ENCODE measurements at places on chromosomes 16 and 17. TPM values are rescaled to one million over a fixed set of nuclear protein-coding genes. Genes with fewer than 3 reads are reported as not detected.

- ATAC-seq: no peak
Observed at GRCh38 chr16:79970551-79971236, 370.2 kb upstream of the MAF start.

- ATAC-seq: no peak
Observed at GRCh38 chr16:17793354-17793753, 322.6 kb upstream of the XYLT1 start.

DNA sequence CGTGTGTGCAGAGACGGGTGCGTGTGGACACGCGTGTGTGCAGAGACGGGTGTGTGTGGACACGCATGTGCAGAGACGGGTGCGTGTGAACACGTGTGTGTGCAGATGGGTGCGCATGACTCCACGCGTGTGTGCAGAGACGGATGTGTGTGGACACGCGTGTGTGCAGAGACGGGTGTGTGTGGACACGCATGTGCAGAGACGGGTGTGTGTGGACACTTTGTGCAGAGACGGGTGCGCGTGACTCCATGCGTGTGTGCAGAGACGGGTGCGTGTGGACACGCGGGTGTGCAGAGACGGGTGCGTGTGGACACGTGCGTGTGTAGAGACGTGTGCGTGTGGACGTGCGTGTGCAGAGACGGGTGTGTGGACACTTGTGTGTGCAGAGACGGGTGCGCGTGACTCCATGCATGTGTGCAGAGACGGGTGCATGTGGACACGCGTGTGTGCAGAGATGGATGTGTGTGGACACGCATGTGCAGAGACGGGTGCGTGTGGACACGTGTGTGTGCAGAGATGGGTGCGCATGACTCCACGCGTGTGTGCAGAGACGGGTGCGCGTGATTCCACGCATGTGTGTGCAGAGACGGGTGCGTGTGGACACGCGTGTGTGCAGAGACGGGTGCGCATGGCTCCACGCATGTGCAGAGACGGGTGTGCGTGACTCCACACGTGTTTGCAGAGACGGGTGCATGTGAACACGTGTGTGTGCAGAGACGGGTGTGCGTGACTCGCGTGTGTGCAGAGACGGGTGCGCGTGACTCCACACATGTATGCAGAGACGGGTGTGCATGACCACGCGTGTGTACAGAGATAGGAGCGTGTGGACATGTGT is 1.6 kb upstream of the CD7 start:
- no peak for ATAC-seq

DNA sequence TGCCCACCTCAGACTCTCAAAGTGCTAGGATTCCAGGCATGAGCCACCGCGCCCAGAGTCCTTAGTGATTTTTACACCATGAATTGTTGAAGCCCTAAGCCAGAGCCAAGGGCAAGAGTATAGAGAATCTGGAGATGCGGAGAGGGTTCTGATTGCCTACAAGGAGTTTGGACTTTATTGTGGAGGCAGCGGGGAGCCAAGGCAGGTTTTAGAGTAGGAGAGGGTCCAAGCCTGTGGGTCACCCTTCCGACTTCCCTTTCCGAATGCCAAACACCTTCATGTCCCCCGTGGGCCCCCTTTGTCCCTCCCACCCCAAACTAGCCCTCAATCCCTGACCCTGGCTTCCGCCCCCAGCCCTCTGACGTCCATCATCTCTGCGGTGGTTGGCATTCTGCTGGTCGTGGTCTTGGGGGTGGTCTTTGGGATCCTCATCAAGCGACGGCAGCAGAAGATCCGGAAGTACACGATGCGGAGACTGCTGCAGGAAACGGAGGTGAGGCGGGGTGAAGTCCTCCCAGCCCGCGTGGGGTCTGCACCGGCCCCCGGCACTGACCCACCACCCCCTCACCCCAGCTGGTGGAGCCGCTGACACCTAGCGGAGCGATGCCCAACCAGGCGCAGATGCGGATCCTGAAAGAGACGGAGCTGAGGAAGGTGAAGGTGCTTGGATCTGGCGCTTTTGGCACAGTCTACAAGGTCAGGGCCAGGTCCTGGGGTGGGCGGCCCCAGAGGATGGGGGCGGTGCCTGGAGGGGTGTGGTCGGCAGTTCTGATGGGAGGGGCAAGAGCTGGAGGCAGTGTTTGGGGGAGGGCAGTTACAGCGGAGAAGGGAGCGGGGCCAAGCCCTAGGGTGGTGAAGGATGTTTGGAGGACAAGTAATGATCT is 7.1 kb downstream of the MIEN1 start:
- ATAC-seq: no peak

SHBG gene
- 1.5 TPM for total RNA-seq

CCDC78 gene
- total RNA-seq: 11.1 TPM

- no peak for ATAC-seq
Observed at GRCh38 chr17:11506635-11507034, 91.6 kb upstream of the DNAH9 start.

CCDC92B gene
- 0.27 TPM for total RNA-seq

GRCh38 chr17:8820311-8821010 is 21.3 kb upstream of the MFSD6L start:
- no peak for ATAC-seq

- ATAC-seq: no peak
Observed at GRCh38 chr16:1794221-1794871, 841 bp upstream of the IGFALS start.

DNA sequence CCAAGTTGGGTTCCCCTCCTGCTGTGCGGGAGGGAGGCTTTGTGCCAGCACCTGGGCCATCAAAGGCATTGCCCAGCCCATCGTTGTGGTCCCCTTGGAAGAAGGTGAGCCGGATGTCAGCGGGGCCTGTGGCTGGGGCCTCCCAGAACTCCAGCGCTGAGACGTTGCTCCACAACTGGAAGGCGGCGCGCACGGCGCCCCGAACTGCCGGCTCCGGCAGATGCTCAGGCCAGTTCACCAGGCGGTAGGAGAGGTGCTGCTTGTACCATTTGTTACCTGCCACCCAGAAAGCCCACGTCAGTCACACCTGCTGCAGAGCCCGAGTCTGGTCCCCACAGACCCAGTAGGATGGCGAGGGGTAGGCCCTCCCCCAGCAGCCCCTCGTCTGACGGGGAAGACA is 12.4 kb downstream of the C17orf50 start:
- ATAC-seq: no peak

ERN2 gene
- 0.97 TPM for total RNA-seq

- ATAC-seq: no peak
Observed at GRCh38 chr16:27980919-27981700, 82.4 kb downstream of the GSG1L start.

PFAS gene
- 56.3 TPM for total RNA-seq

DNA sequence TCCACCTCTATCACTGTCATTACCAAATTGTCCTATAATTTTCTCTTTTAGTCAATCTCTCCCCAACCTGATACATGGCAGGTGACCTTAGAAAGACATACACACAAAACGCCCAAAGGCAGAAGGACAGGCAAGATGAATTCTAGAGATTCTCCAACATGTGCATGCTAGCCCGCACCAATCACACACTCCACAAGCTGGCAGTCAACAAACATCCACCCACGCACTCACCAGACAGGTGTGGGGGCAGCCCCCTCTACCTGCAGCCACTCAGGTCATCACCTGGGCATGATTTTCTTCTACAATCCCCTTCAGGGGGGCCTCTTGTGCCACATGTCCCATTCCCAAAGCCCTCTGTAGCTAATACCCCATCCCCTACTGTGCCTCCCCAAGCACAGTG is 9.5 kb downstream of the MPP2 start:
- no peak for ATAC-seq

- no peak for ATAC-seq
Observed at GRCh38 chr16:29662729-29663015, 375 bp upstream of the SPN start.

GRCh38 chr17:78784352-78784751 is 2.3 kb upstream of the CYTH1 start:
- ATAC-seq: no peak

DNA sequence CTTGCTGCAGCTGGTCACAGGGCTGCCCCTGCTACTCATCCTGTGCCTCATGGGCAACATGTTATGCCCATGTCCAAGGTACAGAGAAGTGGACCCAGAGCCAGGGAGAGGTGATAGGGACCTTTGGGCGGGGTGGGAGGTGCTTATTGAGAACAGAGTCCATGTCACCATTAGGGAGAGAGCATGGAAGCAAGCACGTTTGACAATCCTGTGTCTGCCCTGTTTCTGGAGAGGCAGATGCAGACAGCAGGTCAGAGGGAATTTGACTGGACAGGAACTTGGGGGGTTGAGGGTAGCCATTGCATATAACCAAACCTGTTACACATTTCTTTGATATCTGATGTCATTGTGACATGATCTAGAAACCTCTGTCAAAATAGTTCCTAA is 14.3 kb upstream of the ARL4D start:
- no peak for ATAC-seq

- ATAC-seq: no peak
Observed at GRCh38 chr17:70144260-70144846, 25.0 kb upstream of the KCNJ2 start.

KRTAP1-5 gene
- not detected for total RNA-seq

DNA sequence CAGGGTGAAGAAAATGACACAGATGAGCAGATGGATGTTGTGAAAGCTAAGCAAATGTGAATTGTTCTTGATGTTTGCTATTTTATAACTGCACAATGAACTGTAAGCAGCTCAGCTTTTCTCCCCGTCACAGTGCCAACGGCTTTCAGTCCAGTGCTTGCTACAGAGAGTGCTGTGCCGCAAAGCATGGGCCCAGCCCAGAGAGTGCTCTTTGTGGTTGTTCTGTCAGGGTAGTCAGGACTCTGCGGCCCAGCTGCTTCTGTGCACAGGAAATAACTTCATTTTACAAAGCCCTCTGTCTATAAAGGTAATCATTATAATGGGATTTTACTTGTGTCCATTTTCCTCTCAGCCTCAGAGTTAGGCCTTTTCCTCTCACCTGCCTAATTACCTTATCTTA is 39.1 kb downstream of the CDRT15 start:
- no peak for ATAC-seq

GRCh38 chr16:56664506-56664905 is 3.4 kb downstream of the MT1G start:
- ATAC-seq: no peak

GRCh38 chr16:9092282-9092977 is 986 bp downstream of the HAPSTR1 start:
- no peak for ATAC-seq

- ATAC-seq: peak; percentile 10
Observed at GRCh38 chr17:78970834-78971755, 8.6 kb downstream of the LGALS3BP start.

DNA sequence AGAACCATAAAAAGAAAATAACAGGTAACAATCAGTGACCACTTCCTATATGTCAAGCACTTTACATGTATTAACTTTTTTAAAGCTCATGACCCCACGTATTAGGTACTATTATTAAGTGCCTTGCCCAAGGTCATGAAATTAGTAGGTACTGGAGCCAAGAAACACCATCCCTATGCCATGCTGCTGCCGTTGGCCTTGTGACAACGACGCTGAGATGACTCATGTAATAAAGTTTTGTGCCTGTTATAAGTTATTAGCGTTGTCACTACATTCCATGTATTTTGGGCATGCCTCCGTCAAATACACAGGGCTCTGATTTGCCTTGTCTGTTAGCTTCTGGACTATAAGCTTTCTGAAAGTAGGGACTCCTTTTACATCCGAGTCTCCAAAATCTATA is 1.4 kb downstream of the BBS2 start:
- no peak for ATAC-seq

DNA sequence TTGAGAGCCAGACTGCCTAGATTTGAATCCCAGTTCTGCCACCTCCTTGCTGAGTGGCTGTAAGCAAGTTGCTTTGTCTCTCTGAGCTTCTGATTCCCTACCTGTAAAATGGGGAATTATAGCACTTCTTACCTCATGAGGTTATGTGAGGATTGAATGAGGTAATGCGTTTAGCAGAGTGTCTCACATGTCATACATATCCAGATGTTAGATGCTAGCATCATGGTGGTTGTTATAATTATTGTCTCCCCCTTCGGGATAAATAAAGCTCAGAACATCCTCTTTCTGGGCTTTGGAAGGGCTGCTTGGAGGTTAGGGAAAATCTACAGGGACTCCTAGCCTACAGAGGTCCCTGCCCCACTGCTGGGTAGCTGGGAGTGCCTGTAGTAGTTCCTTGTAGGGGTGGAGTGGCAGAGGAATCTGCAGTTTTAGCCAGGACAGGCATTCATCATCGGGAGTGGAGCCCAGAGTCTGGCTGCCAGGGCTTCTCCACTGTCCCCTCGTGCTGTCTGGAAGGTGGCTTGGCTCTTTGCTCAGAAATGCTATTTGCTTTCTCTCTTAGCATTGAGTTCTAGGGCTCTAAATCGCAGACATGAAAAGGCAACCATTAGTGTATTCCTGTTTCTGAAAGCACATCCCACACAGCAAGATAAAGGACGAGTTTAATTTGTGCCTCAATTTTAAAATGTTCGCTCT is 137.9 kb upstream of the CACNG3 start:
- ATAC-seq: no peak

DNA sequence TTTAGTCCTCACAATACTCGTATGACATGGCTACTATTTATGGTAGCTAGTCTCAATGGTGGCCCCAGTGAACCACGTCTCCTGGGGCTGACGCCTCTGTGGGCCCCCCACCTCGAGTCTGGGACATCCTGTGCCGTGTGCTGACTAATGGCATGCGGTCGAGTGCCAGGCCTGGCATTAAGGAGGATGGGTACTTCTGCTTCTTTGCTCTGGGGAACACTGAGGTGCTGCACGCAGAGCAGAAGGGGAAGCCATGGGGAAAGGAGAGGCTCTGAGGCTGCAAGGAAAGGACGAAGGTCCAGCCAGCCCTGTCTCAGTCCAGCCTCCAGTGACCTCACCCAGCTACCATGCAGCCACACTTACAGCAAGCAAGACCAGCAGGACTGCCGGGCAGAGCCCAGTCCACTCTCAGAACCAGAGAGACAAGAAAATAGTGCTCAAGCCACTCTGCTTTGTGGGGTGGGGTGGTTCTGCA is 5.7 kb upstream of the MPRIP start:
- ATAC-seq: no peak

DNA sequence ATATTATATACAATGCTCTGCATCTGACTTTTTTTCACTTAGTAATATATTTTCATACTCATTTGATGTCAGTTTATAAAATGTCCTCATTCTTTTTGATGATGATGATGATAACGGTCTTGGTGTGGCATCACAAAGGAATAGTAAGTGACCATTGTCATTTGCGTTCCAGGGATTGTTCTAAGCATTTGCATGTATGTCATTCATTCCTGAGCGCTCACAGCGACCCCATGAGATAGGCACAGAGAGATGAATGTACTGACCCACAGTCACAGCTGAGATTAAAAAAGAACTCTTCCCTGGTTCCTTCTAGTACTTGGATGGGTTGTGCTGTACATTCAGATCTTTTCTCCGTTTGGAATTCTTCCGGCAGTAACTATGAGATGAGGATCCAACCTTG is 21.2 kb upstream of the MSI2 start:
- ATAC-seq: no peak

SLFN14 gene
- total RNA-seq: 0.46 TPM

ATP2C2 gene
- total RNA-seq: 1.4 TPM

GRCh38 chr17:47636273-47637030 is 13.3 kb upstream of the KPNB1 start:
- no peak for ATAC-seq
